A549 treated with Mapracorat at 1 μM for 4 hours (cell line): ENCODE measurements at places on chromosomes 4 and X. TPM values are rescaled to one million over a fixed set of nuclear protein-coding genes. Genes with fewer than 3 reads are reported as not detected.

The CHRNA9 gene
- total RNA-seq = 0.85 to 2.1 TPM (median 1.5 TPM) in 5 replicates

The CT45A8 gene
- total RNA-seq = not detected in 5 replicates

The USP51 gene
- 0.41 to 0.60 TPM (median 0.43 TPM) in 5 replicates for total RNA-seq

The TLR3 gene
- total RNA-seq = 0.14 to 0.56 TPM (median 0.35 TPM) in 5 replicates

The CLCN4 gene
- total RNA-seq = 3.0 to 4.9 TPM (median 3.4 TPM) in 5 replicates

The CXorf58 gene
- total RNA-seq = 0.12 to 0.16 TPM (median 0.14 TPM) in 3 of 5 replicates, not detected in the others

The ZNF595 gene
- 14.0 to 19.6 TPM (median 18.6 TPM) in 5 replicates for total RNA-seq

The PNMA3 gene
- total RNA-seq = 0.09 to 0.26 TPM (median 0.20 TPM) in 5 replicates

The UGT2B7 gene
- 0.14 to 0.46 TPM (median 0.19 TPM) in 5 replicates for total RNA-seq

The USP17L22 gene
- not detected in 5 replicates for total RNA-seq

The SYNPO2 gene
- 0.72 to 1.0 TPM (median 0.92 TPM) in 5 replicates for total RNA-seq

The VSIG4 gene
- not detected in 5 replicates for total RNA-seq

The TCEAL2 gene
- total RNA-seq = not detected in 5 replicates

The XG gene
- not detected in 5 replicates for total RNA-seq

The PDE5A gene
- 0.13 to 0.67 TPM (median 0.32 TPM) in 5 replicates for total RNA-seq

The TMSB15C gene
- total RNA-seq = 0.07 to 0.33 TPM (median 0.23 TPM) in 4 of 5 replicates, not detected in the other

The FRMD7 gene
- total RNA-seq = not detected in 5 replicates

The XPNPEP2 gene
- not detected in 5 replicates for total RNA-seq

The EVC2 gene
- total RNA-seq = 1.8 to 2.3 TPM (median 2.2 TPM) in 5 replicates

The XKRX gene
- 0.59 to 0.95 TPM (median 0.65 TPM) in 5 replicates for total RNA-seq

The XAGE1B gene
- total RNA-seq = 186 to 255 TPM (median 206 TPM) in 5 replicates

The LARP7 gene
- total RNA-seq = 25.0 to 34.4 TPM (median 25.8 TPM) in 5 replicates

The PF4V1 gene
- not detected in 5 replicates for total RNA-seq

The RBMXL3 gene
- total RNA-seq = not detected in 5 replicates

The FAM53A gene
- 0.56 to 1.6 TPM (median 0.79 TPM) in 5 replicates for total RNA-seq

The CT55 gene
- not detected in 5 replicates for total RNA-seq

The MAGEA2B gene
- total RNA-seq = 0.19 TPM in 1 of 5 replicates, not detected in the others

The CCDC160 gene
- not detected in 5 replicates for total RNA-seq

The HMX1 gene
- 0.07 to 0.19 TPM (median 0.09 TPM) in 5 replicates for total RNA-seq

The TSR2 gene
- total RNA-seq = 49.6 to 55.7 TPM (median 54.2 TPM) in 5 replicates

The FAM13A gene
- total RNA-seq = 4.8 to 6.1 TPM (median 5.5 TPM) in 5 replicates

The MAPK10 gene
- total RNA-seq = 0.33 to 0.51 TPM (median 0.35 TPM) in 5 replicates

The SRPX2 gene
- total RNA-seq = 2.1 to 3.4 TPM (median 2.7 TPM) in 5 replicates

The LRRC66 gene
- total RNA-seq = 0.09 to 0.16 TPM (median 0.15 TPM) in 3 of 5 replicates, not detected in the others

The RASGEF1B gene
- total RNA-seq = not detected in 5 replicates

The ETDB gene
- total RNA-seq = not detected in 5 replicates

The REELD1 gene
- total RNA-seq = not detected in 5 replicates

The NDP gene
- not detected in 5 replicates for total RNA-seq

The GRIA3 gene
- total RNA-seq = not detected in 5 replicates
